Activated T-cell treated with anti-CD3 and anti-CD28 coated beads, Interleukin-2, amount 50 U/mL, for 24 hours (primary cell): ENCODE measurements at places on chromosomes 4 and X.

- H3K4me3 ChIP-seq = no peak overlapping the region
- DNase-seq = no peak
- H3K4me1 ChIP-seq = peaks cover 9% of the 10 kb centered on the region
- no peak overlapping the region for H3K27ac ChIP-seq
- H3K36me3 ChIP-seq = peaks cover under 1% of the 10 kb centered on the region
Measured at GRCh38 chr4:113957956-113958355, 21.5 kb downstream of the ARSJ start.

- H3K36me3 ChIP-seq = no peaks in the 10 kb centered on the region
- no peak overlapping the region for H3K4me3 ChIP-seq
- H3K27ac ChIP-seq = no peak overlapping the region
- H3K27me3 ChIP-seq = peaks cover 31% of the 10 kb centered on the region
- no peak for DNase-seq
- H3K4me1 ChIP-seq = no peaks in the 10 kb centered on the region
Measured at GRCh38 chrX:23616361-23616760, 50.9 kb upstream of the PRDX4 start.

DNA sequence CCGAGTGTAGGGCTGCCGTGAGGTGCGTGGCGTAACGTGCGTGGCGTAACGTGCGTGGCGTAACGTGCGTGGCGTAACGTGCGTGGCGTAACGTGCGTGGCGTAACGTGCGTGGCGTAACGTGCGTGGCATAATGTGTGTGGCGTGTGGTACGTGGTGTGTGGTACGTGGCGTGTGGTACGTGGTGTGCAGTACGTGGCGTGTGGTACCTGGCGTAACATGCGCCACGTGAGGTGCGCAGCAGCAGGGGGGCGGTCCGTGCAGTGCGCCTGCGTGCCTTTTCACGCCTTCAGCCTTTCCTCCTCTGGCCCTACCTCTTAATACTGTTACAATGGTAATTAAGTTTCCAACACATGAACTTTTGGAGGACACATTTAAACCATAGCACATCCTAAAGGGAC lies at the start of gene TFDP3:
Gene TFDP3 (minus strand): TSS at position 26 of the 400 bp plus-strand sequence. CDS start 95 bp downstream, outside the sequence.
- no peak for DNase-seq
- H3K4me1 ChIP-seq = peaks cover 4% of the 10 kb centered on the region
- H3K27me3 ChIP-seq = peaks cover 45% of the 10 kb centered on the region
- no peaks in the 10 kb centered on the region for H3K36me3 ChIP-seq
- no peak within 1 kb of the TSS for H3K27ac ChIP-seq

DNA sequence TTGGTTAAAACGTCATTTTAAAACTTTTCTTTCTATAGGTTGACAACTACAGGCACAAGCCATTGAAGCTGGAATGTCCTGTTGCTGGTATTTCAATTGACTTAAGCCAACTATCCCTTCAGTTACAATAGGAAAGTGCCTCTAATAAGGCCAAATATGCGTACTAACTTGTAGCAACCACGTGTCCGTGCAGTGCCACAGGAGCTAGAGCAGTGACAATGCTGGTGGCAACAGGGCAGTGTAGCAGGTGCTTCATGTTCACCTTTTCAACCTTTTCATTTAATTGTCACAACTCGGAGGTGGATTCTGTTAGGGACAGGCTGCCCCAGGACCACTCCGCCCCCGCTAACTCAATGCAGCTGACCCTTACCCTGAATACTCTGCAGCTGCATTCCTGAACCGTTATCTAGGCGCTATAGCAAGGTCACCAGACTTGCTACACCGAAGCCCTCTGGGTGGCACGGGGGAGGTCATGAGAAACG lies 37.7 kb downstream of the ERVMER34-1 start:
- H3K4me1 ChIP-seq = peaks cover 56% of the 10 kb centered on the region
- peak overlapping the region; percentile 99 for H3K27ac ChIP-seq
- H3K27me3 ChIP-seq = no peaks in the 10 kb centered on the region
- peak overlapping the region; percentile 97 for H3K4me3 ChIP-seq
- peaks cover 57% of the 10 kb centered on the region for H3K36me3 ChIP-seq

- H3K36me3 ChIP-seq = no peaks in the 10 kb centered on the region
- no peaks in the 10 kb centered on the region for H3K27me3 ChIP-seq
- H3K4me1 ChIP-seq = no peaks in the 10 kb centered on the region
- no peak overlapping the region for H3K27ac ChIP-seq
- no peak overlapping the region for H3K4me3 ChIP-seq
Measured at GRCh38 chr4:137283737-137284136, 248.6 kb downstream of the PCDH18 start.

GRCh38 chr4:113707048-113707447 lies 54.5 kb downstream of the CAMK2D start:
- no peak for DNase-seq
- no peak overlapping the region for H3K27ac ChIP-seq
- no peaks in the 10 kb centered on the region for H3K27me3 ChIP-seq
- H3K4me3 ChIP-seq = no peak overlapping the region

DNA sequence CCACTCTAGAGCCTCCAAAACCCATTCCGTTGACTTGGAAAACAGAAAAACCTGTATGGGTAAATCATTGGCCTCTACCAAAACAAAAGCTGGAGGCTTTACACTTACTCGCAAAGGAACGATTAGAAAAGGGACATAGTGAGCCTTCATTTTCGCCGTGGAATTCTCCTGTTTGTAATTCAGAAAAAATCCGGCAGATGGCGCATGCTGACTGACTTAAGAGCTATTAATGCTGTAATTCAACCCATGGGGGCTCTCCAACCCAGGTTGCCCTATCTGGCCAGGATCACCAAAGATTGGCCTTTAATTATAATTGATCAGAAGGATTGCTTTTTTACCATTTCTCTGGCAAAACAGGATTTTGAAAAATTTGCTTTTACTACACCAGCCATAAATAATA lies 60.8 kb downstream of the ZNF732 start:
- peaks cover 13% of the 10 kb centered on the region for H3K36me3 ChIP-seq
- DNase-seq = peak; percentile 59
- H3K27me3 ChIP-seq = no peaks in the 10 kb centered on the region
- H3K27ac ChIP-seq = no peak overlapping the region

DNA sequence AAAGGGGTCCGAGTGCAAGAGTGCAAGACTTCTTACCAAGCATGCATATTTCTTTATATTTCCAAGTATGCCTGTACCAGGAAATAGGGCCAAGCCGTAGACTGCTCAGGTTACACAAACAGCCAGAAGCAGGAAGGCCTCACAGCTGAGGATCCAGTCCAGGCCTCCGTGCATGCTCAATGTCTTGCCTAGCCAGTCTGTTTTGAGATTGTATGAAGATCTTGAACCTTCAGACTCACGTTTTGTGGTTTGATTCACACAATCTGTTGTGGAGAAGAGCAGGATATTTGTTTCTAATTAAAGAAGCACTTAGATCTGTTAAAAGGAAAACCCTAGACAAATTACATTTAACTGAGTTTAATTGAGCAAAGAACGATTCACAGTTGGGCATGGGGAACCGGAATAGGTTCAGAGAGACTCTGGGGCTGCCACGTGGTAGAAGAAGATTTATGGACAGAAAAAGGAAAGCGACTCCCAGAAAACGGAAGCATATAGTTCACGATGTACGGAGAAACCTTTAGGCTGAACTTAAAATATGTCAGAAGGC lies 1.2 kb downstream of the MGST2 start:
- H3K4me1 ChIP-seq = peaks cover 20% of the 10 kb centered on the region
- peak overlapping the region; percentile 79 for H3K27ac ChIP-seq
- peak overlapping the region; percentile 79 for H3K4me3 ChIP-seq
- DNase-seq = no peak

DNA sequence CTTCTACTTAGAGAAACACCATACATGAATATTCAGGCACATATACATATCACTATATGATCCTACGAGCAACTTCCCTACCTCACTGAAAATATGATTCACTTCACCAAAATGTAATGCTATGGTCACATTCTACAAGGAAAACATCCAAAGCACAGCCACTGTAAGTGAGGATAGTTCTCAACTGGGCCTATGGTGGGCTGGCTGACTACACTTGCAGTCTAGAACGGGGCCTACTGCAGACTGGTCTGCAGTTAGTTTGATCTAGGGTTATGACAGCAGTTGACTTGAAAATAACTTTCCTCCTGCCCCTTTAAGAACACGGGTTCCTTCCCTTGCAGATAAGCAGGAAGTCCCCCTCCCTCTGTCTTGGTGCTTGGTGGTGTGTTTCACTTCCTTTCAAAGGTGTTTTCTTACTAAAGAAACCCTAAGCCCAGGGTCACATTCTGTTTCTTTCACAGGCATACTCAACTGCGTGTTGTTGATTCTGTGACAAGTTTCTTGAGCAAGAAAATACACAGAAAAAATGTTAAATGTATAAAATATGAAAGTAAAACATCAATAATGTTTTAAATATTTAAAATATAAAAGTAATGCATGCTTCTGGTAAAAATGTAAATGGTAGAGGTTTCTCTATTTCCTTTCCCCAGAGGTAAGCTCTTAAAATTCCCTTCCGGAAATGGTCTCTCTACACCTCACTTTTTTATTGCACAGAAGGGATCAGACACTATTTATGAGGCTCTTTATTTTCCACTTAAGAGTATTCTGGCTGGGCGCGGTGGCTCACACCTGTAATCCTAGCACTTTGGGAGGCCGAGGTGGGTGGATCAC lies 18.0 kb upstream of the TMSB4X start:
- H3K4me1 ChIP-seq = peaks cover 83% of the 10 kb centered on the region
- H3K36me3 ChIP-seq = no peaks in the 10 kb centered on the region
- H3K4me3 ChIP-seq = peak overlapping the region; percentile 82
- peaks cover 18% of the 10 kb centered on the region for H3K27me3 ChIP-seq
- peak overlapping the region; percentile 98 for H3K27ac ChIP-seq
- peak; percentile 70 for DNase-seq

- H3K36me3 ChIP-seq = no peaks in the 10 kb centered on the region
- peaks cover 2% of the 10 kb centered on the region for H3K4me1 ChIP-seq
- H3K4me3 ChIP-seq = no peak overlapping the region
- H3K27ac ChIP-seq = no peak overlapping the region
Measured at GRCh38 chr4:5993876-5994811, 24.1 kb downstream of the C4orf50 start.

GRCh38 chr4:119321921-119322687 lies at the start of gene FABP2:
Gene FABP2, minus strand, starts transcription at chr4:119322138. Its CDS starts 36 bp downstream, at chr4:119322102.
- no peak within 1 kb of the TSS for H3K4me3 ChIP-seq
- DNase-seq = no peak
- no peaks in the 10 kb centered on the region for H3K4me1 ChIP-seq
- peaks cover 8% of the 10 kb centered on the region for H3K27me3 ChIP-seq
- H3K27ac ChIP-seq = no peak within 1 kb of the TSS

GRCh38 chr4:15729910-15730533 lies 27.2 kb downstream of the BST1 start:
- H3K36me3 ChIP-seq = no peaks in the 10 kb centered on the region
- H3K27me3 ChIP-seq = peaks cover 2% of the 10 kb centered on the region
- no peak overlapping the region for H3K27ac ChIP-seq

GRCh38 chr4:182619660-182620059 lies 297.5 kb downstream of the DCTD start:
- no peak for DNase-seq
- no peaks in the 10 kb centered on the region for H3K36me3 ChIP-seq
- no peaks in the 10 kb centered on the region for H3K4me1 ChIP-seq
- peaks cover 4% of the 10 kb centered on the region for H3K27me3 ChIP-seq
- H3K27ac ChIP-seq = no peak overlapping the region

DNA sequence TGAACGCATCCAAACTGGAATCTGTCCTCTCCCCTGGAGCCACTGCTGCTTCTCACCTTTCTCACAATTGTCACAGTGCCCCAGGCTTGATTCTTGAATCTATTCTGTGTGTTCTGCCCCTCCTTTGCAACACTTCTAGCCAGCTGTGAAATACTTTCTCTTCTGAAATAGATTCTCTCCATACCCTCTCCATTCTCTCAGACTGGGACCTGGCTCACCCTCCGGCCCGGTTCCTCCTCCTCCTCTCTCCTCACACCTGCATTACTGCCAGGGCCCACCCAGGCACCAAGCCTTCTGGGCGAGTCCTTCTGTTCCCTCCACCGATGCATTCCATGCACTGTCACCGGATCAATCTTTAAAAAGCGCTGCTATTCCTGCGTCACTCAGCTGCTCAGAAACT lies 336.1 kb downstream of the UNC5C start:
- H3K27me3 ChIP-seq = no peaks in the 10 kb centered on the region
- no peak for DNase-seq
- H3K27ac ChIP-seq = no peak overlapping the region

GRCh38 chrX:264634-265455 lies 16.3 kb upstream of the PLCXD1 start:
- no peak overlapping the region for H3K4me3 ChIP-seq
- H3K27ac ChIP-seq = no peak overlapping the region
- peak; percentile 2 for DNase-seq
- no peaks in the 10 kb centered on the region for H3K27me3 ChIP-seq
- no peaks in the 10 kb centered on the region for H3K4me1 ChIP-seq

GRCh38 chrX:15877380-15877779 lies 22.8 kb upstream of the AP1S2 start:
- H3K4me1 ChIP-seq = peaks cover 9% of the 10 kb centered on the region
- H3K4me3 ChIP-seq = no peak overlapping the region
- no peak overlapping the region for H3K27ac ChIP-seq
- DNase-seq = no peak
- peaks cover 54% of the 10 kb centered on the region for H3K27me3 ChIP-seq

DNA sequence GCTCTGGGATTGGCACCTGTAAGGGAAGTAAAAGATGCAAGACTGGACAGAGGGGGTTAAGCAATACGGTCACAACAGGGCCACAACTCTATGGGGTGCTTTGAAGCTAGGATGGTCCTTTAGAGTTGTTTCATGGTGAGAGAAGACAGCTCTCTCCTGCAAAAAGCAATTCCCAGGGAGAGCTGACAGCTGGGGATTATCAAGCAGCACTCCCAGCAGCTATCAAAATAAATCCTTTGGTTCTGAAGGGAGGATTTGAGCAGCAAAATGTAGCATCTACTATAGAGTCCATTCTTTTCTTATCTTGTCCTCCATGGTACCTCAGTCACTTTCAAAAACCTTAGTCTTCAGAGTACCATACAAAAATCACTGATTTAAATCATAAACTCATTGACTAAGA lies 35.1 kb upstream of the AP1AR start:
- H3K4me1 ChIP-seq = peaks cover 19% of the 10 kb centered on the region
- H3K4me3 ChIP-seq = no peak overlapping the region
- no peak overlapping the region for H3K27ac ChIP-seq
- no peak for DNase-seq
- H3K36me3 ChIP-seq = peaks cover 3% of the 10 kb centered on the region

GRCh38 chrX:69126642-69127041 lies 38.6 kb downstream of the PJA1 start:
- H3K4me3 ChIP-seq = no peak overlapping the region
- H3K27me3 ChIP-seq = peaks cover 52% of the 10 kb centered on the region
- peaks cover 1% of the 10 kb centered on the region for H3K4me1 ChIP-seq
- no peak for DNase-seq

- H3K27ac ChIP-seq = no peak within 1 kb of the TSS
- no peak for DNase-seq
- no peaks in the 10 kb centered on the region for H3K4me1 ChIP-seq
Measured at GRCh38 chrX:126552313-126553022, at the start of gene DCAF12L1. Gene DCAF12L1, minus strand, starts transcription at chrX:126552814. Its CDS starts 206 bp downstream, at chrX:126552608.
